ENCODE measurements at places on chromosomes 6 and 20.
A peak's percentile ranks its signal among the peaks of the same experiment; 100 is the strongest.

GRCh38 chr6:112415366-112415765, 68.2 kb downstream of the RFPL4B start:
- no peak for DNase-seq

- DNase-seq = peak; percentile 75
Observed at GRCh38 chr6:7140631-7141378, 33.0 kb downstream of the RREB1 start.

DNA sequence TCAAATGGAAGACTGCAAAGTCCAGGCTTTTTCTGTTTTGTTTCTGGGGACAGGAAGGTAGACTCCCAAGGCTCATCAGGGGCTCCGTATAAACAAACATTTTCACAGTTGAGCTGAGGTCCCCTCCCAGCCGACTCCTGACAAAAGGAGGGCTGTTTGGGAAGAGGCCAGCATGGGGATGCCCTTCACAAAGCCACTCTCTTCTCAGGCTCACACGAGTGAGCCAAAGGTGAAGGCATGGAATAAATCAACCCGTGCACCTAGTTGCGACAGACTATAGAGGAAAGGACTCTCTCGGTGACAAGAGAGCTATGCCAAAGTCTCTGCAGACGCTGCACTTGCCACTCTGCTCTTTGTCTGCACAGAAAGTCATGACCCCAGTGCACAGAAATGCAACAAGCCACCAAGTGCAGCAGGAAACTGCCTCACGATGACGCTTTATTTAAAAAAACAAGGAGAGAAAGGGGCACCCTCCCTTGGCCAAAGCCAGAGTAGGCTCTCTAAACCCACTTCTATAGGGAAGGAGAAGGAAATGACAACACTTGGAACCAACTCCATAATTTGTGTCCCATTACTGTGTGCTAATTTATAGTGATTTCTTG, 21.0 kb downstream of the JAG1 start:
- no peak for DNase-seq

DNA sequence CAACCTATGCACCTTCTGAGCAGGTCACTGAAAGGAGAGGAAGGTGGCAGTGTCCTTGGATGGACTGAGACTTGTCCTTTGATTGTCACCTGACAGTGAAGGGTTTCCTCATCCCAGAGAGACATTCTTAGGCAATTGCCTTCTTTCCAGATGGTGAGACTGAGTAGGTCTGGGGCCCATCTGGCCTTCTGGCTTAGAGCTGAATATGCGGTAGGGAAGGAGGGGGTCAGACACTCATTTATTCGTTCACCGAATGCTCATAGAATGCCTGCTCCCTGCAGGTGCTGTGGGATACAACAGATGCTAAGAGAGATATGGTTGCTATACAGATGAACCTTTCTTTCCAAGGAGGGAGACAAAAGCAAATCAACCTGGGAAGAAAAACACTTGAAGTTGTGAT, 76.8 kb downstream of the BMP6 start:
- no peak for DNase-seq

DNA sequence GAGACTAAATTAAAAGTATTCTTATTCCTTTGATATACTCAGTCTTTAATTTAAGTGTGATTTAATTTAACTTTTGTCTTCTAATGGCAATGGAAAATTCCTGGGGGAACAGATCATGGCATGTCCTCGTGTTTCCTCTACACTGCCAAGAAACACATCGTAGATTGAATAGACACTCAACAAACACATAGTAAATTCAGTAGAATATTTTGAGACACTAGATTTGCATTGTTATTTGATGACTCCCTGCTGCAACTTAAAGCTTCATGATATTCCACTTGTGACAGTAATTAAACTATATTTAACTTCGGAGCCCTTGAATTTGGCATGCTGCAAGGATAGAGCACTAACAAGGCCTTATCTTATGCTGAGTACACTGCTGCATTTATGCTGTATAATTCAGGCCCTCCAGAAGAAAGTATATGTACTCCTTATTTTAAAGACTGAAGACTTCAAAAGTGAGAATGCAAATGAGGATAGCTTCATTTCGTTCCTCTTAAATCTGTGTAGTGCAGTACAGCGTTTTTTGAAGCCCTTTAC, 84.3 kb downstream of the GRM1 start:
- no peak for DNase-seq

DNA sequence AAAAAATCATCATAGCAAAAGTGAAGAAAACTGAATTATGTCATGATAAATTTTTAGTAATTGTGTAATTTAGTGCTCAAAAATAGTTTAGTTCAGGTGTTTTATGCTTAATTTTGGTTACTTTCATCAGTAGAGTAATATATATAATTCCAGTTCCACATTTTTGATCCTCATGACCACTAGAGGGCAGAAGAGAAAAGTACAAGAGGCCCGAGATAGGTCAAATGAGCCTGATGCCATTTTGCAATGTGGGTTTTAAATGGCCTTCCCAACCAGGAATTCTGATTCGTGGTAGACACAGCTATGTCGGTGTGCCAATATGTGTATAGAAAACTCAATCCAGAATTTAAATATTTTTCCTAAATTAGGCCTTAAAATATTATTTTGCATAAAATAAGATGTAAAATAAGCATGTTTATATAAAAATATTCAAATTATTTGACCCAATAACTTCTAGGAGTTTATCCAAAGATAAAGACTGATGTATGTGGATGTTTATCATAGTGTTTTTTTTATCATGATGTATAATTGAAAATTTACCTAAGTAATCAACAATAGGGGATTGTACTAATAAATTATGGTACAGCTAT, 159.7 kb upstream of the RPS6KA2 start:
- peak; percentile 72 for DNase-seq

DNA sequence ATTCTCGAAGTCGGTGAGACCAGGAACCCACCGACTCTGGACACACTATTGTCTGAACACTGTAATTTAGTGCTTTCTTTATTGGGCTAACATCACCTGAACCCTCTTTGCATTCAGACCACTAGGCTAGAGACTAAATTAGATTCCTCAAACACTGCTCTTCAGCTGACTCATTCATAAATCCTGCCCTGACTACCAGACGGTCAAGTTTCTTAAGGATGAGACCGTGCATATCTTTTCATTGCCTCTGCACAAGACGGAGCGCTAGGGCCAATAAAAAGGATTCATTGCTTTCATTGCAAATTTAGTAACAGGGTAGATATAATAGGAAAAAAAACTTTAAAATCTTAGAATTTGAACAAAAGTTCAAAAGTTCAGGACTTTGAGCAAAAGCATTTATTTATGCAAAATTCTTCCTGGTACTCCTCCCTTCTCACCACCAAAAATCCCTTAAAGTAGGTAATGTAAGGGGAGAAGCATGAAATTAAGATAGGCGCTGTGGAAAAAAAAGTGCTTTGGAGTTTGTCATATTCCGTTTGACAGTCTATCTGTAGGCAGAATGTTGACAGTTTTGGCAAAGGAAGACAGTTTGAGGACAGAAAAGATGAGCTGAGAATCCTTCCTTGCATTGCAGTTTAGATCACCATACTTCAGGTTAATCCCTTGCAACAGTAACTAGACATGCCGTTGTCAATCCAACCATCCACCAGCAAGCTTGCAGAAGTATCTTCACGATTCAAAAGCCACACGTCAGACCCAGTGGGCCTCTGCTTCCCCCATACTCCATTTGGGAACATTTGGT, 328.6 kb upstream of the JARID2 start:
- DNase-seq = no peak

GRCh38 chr6:17861361-17861760, 126.1 kb downstream of the KIF13A start:
- DNase-seq = no peak

DNA sequence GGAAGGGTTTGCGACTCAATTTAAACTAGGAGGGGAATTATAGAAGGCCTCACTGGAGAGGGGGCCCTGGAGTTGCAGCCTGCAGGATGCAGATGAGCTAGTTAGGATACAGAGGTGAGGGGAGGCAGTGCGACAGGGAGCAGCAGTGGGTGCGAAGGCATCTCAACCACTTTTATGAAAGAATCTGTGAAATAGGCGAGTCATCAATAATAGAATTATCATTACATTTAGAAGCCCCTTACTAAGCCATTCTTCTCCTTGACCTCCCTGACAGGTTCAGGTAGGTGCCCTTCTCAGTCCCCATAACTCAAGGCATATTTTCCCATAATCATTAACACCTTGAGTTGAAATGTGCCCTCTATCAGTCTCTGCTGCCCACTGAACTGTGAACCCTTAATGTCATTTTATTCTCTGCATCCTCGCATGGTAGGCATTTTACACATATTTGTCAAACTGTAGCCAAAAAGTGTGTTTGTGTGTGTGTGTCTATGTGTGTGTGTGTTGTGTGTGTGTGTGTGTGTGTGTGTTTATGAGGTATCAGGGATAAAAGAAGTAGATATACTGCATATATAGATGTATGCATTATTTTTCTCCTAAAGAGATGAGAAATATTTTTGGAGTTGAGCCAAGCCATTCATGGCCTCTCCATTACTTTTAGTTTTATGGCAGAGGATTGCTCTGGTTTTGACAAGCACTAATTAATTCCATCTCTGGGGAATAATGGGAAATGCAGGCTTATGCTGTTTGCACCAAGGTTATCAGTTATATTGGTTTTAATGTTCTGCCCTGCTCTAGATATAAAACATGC, 898.8 kb downstream of the KIF16B start:
- DNase-seq = no peak
